Brain microvascular endothelial cell (primary cell): ENCODE measurements at places on chromosomes 6 and 20.

DNA sequence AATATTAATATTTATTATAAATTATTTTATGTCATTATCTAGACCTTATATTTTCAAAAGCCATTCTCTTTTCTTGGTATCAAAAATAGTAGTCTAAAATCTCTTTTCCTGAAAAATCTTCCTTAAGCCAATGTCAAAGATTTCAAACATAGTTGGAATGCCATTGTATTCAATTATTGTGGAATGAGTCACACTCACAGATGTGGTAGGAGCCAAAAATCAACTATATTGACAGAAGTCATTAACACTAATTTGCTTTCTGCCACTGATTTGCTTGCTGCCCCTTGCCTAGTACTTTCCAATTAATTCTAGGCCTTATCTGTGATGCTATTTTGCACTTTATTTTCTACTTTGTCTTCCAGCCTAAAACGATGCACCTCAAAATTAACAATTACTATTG lies 1326.3 kb upstream of the GJE1 start:
- DNase-seq: no peak

- DNase-seq: no peak
Observed at GRCh38 chr6:110055387-110055735, 77.2 kb downstream of the GPR6 start.

DNA sequence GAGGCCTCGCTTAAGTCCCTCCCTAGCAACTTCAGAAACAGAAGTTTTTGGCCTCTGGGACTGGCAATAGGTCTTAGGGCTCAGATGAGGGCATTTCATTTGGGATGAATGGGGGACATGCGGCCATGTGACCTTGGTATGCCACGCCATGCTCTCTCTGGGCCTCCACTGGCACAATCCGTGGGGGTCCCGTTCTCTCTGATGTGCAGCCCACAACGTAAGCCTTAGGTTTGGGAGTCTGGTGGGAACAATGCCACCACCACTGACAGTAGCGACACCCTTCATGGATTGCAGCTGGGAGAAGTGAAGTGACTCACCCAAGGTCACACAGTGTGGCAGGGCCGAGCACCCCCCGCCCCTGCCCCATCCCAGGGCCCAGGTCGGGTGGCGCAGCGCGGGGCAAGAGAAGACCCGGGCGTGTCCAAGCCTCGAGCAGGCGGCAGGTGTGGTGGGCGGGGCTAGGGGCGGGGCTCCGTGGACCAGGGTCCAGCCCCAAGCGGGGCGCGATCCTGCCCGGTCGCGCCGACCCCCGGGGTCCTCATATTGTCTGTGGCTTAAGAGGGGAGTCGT lies 864 bp upstream of the CEBPB start:
- DNase-seq: no peak

DNA sequence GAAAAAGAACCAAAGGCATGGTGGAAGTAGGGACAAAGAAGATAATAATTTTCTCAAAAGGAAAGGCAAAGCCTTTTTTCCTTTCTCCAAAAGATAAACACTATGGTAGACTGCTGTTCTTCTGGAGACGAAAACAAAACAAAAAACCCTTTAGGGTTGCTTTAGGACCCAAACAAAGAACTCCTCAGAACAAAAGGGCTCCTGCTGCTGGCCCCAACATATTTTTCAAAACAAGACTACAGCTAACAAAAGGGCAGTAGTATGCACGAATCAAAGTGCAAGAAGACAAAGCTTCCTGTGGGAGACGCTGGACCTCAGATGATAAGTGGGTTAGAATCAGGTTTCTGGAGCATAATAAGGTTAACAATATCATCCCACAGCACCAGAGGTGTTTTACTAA lies 15.8 kb downstream of the NCOA5 start:
- DNase-seq: no peak
